ENCODE measurements at places on chromosomes 2 and 18.

- DNase-seq, result peak; percentile 48
These were observed 17.0 kb downstream of the SH3BP4 start for GRCh38 chr2:234968631-234969305.

DNA sequence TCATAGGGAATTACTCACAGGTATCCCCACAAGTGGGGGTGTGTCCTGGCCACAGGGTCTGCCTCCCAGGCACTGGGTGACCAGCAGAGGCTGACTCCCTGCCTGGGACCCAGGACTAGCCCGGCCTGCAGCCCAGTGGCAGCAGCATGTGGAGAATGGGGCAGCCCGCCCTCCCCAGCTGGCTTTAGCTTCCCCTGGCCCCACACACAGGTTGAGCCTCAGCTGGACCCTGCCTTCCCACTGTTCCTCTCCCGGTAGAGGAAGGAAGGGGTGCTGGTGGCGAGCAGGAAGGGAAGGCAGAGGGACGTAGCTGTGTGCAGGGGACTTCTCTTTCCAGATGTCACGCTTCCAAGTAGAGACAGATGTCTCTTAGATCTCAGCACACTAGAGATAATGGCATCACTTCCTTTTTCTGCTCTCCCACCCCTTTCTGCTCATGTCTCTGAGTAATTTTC is 51.4 kb downstream of the EMILIN2 start:
- DNase-seq, result peak; percentile 48

DNA sequence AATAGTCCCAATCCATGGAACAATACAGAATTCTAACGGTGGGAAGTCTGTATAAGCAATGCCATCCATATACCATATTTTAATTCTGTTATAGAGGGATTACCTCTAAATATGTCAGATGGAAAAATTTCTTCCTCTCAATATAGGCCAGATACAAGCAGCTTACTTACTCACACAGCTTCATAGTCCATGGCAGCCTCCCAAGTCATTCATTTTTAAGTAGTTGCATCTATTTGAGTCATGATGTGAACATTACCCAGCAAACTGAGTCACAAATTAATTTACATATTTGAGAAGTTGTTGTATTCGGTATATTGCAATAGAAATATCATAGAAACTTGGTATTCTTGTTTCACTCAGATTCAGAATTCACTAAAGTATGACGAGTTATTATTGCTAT is 20.3 kb downstream of the TBR1 start:
- DNase-seq, result peak; percentile 93

DNA sequence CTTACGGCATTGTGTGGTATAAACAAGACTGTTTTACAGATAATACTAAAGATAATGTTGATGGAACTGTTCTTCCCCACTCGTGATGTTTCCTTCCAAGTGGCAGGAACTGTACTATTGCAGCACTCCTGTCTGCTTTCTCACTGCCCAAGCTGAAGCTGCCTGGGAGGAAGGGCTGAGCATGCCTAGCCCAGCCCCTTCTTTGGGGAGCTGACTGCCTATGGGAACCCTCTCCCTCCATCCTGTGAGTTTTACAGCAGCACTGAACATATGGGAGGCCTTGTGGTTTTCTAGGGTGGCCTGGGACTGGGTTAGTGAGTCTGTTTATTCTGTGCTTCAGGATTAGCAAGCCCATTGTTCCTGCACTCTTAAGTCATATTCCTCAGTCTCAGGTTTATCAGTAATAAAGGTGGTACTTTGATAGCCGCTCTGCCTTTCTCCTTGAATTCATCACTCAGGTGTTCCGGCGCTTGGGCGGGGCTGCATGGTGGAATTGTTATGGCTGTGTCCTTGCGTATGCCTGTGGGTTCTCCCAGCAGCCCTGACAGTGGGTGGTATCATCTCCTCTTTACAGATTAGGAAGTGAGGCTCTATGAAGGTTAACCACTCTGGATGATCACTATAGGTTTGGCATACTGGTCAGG is 379.7 kb downstream of the PTPRM start:
- DNase-seq, result peak; percentile 88

DNA sequence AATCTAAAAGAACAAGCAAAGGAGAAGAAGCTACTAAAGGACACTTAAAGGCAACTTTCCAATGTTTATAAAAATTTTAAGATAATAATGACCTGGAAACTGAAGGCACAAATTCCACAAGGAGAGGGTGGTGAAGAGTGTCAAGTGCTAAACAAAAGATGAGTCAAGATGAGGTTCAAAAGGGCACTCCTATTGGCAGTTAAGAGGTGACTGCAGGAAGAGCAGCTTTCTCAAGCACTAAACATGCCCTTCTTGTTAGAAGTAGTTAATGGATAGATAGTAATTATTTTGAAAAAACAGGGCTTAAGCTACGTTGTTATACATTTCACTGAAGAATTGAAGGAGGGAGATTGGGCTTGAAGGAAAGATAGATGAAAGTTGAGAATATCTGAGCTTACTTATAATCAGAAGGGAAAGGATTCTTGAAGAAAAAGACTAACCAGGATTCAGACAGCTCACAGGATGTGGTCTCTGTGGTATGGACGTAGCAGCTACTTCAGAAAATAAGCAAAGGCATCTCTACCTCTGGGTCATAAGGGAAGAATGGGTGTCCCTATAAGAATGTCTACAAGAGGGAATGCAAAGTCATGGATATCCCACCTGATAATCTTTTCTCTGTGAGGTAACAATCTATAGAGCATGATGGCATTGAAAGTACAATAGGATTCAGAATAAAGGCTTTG is 454.7 kb upstream of the SLC39A10 start:
- DNase-seq, result peak; percentile 38

GRCh38 chr2:208415255-208415654 is 8.7 kb downstream of the PTH2R start:
- no peak for DNase-seq

DNA sequence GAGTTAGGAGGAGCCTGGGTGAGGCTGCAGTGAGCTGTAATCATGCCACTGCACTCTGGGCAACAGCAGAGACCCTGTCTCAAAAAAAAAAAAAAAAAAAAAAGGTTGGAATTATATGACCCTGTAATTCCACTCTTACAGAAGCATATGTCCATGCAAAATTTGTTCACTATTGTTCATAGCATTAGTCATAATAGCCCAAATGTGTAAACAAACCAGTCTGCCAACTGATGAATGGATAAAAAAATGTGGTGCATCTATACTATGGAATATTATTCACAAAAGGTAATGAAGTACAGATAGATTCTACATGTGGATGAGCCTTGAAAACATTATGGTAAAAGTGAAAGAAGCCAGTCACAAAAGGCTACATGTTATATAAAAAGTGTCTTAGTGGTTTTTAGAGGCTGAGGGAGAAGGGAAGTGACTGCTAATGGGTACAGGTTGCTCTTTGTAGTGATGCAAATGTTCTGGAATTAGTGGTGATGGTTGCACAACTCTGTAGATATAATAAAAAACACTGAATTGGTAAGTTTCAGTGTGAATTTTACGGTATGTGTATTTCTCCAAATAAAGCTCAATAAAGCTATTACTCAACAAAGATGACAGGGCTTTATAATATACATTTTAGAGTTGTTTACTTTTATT is 9.4 kb downstream of the COA5 start:
- peak; percentile 24 for DNase-seq

GRCh38 chr2:98347298-98348065 is 1.2 kb downstream of the CNGA3 start:
- DNase-seq, result no peak

DNA sequence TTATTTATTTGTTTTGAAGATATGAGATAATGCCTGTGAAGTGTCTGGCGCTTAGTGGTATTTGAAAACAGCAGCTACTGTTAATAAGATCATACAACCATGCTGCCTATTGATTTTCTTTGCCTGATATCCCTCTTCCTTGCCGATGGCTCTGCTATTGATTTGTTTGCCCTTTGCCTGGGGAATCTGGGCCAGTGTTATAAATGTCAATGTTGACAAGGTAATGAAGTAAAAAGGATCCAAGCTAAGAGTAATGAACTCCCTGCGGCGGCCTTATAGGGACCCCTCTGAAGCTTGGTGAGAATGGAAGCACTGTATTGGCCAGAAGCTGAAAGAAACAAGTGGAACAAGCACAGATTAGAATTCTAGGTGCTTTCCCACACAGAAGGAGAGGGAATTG is 854.6 kb downstream of the CNTNAP5 start:
- no peak for DNase-seq

DNA sequence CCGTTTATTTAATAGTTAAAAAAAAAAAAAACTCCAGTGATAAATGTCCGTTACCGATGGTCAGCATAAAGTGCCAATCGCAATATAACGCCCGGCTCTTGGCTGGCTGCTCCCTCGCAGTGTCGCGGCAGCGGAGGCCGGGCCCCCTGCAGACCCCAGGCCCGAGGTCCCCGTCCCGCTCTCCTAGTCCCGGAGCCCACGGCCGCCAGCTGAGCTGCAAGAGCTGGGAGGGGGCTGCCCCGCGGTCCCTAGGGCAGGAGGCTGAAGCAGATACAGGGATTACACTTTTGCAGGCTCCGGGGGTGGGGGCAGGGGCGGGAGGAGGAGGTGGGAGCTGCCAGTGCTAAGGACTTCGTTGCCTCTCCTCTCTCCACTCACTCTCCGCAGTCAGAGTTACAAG is 6.9 kb downstream of the OSR1 start:
- no peak for DNase-seq

DNA sequence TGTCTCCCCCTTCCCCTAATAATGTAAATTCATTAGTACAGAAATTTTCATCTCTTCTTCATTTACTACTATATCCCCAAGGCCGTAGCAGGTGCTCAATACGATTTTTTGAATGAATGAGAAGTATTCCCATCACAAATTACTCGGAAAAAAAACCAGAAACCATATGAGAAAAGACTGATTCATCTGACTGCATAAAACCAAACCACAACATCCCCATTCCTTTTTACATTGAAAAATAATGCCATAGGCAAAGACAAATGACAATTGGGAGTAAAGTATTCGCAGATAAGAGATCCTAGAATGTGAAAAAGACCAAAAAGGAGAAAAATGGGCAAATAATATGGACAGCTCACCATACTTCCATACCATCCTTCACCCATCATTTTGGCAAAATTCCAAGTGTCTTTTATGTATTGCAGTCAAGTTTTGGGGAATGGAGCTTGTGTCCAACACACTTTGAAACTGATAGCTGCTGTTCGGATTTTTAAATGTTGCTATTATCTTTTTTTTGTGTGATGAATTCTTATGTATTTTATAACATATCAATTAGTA is 1.5 kb downstream of the ZC3H8 start:
- DNase-seq, result no peak

GRCh38 chr18:13625355-13625754 is 101.0 kb downstream of the FAM210A start:
- no peak for DNase-seq

- DNase-seq, result peak; percentile 91
These were observed 321.4 kb downstream of the IRS1 start for GRCh38 chr2:226478109-226478809.

DNA sequence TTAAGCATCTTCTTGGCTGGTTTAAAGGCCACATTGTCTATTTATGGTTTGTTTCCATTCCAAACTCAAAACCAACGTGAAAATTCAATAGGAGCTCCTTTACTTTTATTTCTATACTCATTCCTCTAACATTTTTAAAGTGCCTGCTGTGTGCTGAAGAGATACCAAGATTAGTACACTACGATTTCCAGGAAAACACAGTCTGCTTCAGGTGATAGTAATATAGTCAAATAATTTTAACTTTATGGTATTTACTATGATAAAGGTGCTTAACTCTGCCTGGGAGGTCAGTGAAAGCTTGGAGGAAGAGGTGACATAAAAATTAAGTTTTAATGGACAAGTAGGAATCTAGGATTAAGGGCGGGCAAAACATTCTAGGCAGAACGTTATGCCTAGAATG is 121.4 kb downstream of the KIAA1328 start:
- DNase-seq, result no peak

DNA sequence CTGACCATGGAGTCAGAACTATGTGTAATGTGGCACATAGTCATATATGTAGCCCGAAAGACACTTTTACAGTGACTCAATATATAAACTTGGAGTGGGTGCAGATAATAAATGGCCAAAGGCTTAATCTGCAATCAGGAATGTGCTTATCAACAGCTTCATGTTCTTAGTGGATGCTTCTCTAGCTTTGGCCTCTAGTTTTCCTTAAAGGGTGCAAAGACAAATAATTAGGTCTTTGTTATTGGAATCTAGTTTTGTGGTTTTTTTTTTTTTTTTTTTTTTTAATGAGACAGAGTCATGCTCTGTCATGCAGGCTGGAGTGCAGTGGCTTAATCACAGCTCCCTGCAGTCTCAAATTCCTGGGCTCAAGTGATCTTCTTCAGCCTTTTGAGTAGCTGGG is 625.6 kb downstream of the EPHA4 start:
- no peak for DNase-seq

DNA sequence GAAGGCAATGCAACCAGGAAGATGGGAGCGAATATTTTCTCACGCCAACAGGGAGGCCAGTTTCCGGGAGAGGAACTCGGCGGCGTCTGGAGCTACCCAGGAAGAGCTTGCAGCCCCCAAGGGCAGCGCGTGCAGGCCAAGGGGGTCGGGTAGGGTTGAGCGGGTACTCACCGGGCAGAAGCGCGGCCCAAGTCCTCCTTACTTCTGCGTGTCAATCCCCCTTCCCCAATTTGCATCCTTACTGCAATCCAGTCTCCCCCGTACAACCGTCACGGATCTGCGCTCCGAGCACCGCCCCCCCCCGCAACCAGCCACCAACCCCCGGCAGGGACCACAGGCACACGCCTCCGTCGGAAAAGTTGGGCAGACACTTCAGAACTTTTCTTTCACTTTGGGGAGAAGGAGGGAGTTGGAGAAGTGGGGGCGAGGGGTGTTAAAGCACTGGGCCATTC is 1.3 kb downstream of the ATP8B1 start:
- DNase-seq, result no peak

DNA sequence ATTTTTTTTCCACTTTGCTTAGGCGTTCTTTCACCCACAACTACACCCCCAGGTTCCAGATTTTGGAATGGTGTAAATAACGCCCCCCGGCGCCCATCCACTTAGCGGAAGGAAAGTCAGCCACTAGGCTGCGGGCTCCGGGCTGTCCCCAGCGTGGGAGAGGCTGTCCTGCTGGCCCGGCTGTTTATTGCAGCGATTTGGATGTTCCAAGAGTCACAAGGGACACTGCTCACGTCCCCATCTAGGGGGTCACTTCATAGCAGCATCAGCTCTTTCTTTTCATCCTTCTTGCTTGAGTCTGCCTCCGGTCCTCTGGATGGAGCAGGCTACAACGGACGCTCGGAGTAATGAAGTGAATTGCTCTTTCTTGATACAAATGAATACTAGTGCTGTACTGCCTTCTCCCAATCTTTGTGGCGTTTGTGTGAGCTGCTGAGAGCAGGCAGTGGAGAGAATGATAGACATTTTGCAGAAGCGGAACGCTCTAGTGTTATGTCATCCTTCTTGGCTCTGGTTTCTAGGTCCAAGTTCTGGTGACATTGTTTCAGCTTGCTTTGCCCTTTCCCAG is 50.7 kb upstream of the PAIP2B start:
- peak; percentile 8 for DNase-seq

- DNase-seq, result peak; percentile 74
These were observed 54.8 kb upstream of the CREB1 start for GRCh38 chr2:207474863-207475485.

Data from fibroblast of upper back skin (primary cell).